ENCODE measurements at places on chromosomes 2 and 18.

- no peak for DNase-seq
Measured at GRCh38 chr2:232876161-232876977, 6.3 kb downstream of the SNORC start.

- DNase-seq = no peak
Measured at GRCh38 chr2:36371070-36371874, 15.7 kb downstream of the CRIM1 start.

GRCh38 chr18:52287151-52287550, 52.8 kb upstream of the DCC start:
- no peak for DNase-seq

DNA sequence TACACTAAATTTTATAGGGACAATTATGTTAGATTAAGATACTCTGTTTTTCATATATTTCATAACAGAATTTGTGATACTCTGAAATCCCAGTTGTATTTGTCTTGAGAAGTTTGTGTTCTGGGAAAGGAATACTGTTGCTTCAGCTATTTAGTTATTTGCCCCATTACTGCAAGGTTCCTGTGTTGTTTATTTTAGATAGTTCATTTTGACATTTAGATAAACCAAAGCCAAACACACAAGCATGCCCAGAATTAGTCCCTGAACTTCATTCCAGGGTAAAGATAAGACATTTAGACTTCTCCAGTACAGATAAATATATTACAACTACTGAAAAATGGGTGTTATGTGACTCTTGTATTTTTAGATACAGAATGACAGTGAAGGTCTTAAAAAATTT, 74.7 kb downstream of the BMPR2 start:
- DNase-seq = no peak

DNA sequence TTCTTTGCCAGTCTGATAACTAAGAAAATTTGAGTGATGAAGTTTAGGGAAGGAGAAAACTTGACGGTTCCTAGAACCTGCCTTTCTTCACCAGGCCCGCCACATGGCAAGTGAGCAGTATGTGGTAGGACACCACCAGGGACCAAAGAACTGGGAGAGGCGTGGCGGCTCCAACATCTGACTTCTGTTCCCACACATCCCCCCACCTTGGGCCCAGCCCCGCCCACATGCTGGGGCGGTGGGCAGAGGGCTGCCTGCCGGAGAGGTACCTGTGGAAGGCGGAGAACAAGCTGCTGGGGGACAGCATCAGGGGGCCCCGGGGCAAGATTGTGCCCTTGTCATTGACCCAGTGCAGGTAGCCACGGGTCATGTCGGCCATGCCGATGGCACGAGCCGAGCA, 75.0 kb downstream of the EMILIN2 start:
- DNase-seq = no peak

GRCh38 chr2:79716266-79716665, 203.4 kb downstream of the CTNNA2 start:
- DNase-seq = no peak

DNA sequence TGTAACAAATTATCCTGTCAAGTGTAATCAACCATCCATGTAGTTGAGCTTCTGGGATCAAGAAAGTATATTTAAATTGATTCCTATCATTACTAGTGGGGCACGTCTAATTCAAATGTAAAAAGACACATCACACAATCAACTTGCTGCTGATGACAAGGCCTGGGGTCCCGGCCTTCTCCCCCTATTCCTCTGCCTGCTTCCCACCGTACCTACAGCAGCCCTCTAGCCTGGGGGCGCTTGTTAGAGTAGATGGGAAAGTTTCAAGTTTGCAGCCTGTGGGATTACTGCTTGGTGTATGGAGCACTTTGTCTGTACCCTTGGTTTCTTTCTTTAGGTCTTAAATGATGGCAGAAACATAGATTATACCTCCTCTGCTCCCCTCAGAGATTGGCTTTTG, 333.3 kb upstream of the KYNU start:
- no peak for DNase-seq

DNA sequence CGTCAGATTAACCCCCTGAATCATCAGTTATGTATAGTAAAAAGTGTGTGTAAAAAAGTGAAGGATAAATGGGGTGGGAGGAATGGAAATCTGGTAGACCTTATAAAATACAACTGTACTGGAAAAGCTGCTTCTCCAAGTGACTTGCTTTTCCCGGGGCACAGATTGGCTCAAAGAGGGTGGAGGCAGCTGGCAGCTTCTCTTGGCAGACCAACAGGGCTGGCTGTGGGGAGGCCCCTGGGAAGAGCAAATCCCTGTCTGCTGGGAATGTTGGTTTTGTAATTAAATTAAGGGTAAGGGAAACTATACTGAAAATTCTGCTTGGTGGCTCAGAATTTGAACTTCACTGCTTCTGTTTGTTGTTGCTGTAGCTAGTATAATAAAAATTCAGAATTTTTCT, 154.2 kb upstream of the DLX2 start:
- DNase-seq = no peak

DNA sequence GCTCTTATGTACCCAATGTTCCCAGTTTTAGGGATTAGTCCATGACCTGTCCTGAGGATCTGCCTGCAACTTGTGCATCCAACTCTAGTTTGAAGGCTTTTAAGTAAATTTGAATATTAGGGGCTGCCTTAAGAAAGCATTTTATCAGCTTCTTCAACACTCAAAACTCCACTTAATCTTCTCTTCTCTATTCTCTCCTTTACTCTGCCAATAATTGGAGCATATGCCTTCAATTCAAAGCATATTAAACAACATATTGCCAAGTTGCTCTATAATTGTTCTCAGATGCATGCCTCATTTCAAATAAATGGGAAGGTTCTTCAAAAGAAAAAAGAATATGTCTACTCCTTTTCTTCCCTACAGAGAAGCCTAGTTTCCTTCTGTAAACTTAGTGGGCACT, 84.8 kb upstream of the NCKAP5 start:
- DNase-seq = no peak

DNA sequence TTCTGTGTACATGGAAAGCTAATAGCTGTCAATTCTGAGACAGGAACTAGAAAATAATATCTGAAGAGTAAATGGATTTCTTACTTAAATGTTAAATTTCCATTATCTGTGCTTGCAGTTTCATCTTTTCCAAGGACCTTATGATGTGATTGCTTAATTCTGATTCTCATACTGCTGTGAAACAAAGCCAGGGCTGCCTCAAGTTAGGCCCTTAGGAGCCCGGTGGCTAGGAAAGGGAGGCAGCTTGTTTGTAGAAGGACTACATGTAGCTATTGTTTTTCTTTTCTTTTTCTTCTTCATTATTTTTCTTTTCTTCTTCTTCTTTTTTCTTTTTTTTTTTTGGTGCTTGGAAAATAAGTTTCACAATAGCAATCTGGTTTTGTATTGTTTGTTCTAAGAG, 50.5 kb downstream of the XRCC5 start:
- no peak for DNase-seq

DNA sequence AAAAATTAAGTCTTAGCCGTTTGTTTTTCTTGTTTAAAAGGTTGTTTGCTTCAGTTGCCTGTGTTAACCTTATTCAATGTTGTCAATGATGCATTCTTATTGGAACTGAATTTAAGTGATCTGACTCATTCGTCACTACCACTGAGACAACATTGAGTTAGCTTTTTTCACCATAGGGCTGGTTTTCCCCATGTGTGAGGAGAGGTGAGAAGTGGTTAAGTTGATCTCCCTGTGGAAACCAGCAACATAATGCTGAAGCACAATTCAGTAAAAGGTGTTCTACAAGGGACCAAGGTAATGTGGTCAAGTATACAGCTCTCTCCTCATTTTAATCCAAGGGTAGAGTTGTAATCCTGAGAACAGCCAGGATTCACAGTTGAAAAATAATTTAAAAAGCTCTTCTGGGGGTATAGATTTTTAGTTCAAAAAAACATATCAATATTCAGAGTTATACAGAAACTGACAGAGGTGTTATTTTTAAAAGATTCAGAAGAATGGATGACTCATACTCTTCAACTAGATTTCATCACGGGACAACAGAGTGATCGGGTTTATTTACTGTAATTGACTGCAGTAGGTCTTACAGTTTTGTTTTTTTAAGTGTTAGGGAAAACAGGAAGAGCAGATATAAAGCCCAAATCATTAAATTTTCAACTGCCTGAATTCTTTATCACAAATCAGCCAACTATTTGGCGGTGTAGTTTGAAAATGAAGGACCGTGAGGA, 12.6 kb downstream of the NOP58 start:
- DNase-seq = peak; percentile 28

- DNase-seq = no peak
Measured at GRCh38 chr2:174026122-174026845, 61.1 kb upstream of the SP3 start.

DNA sequence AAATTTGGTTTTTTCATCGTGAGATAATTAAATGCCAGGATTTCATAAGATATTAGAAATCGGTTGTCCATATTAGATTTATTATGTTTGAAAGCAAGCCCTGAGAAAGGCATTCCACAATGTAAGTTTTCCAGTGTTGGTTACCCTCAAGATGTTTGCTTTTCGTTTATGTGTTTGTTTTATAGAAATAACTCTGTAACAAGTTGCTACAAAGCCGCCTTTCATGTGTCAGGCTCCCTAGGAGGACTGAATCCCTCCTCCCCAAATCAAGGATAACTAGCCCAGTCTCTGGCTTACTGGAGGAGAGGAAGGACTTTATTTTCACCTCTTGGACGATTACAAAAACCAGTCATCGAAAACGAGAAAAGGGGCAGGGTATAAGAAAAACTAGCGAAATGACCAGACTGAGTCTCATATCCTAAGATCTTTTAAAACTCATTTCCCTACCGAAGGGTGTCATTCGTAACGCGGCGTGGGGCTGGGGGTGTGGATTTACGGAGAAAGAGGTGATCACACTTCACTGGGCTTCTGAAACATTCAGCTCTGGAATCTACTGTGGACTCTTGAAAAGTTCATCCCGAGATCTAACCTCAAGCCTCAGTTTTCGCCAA, 1.0 kb upstream of the PEX13 start:
- DNase-seq = peak; percentile 41

DNA sequence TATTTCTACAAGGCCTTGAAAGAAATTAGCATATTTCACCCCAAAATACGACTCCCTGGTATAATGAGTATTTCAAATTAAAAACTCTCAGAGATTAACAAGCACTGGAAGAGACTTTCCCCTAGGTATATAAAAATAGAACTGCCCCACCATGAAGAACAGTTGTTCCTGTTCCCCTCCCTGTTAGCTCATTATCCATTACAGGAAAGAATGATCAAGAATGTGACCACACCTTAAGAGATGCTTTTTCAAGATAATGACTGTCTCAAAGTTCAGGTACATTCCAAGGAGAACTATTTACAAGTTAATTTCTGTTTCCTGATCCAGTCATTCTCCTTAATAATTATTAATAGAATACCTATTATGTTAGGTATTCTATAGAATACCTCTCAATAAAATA, 1220.6 kb upstream of the CDH2 start:
- no peak for DNase-seq

- DNase-seq = no peak
Measured at GRCh38 chr2:67032076-67032475, 365.1 kb upstream of the ETAA1 start.

- no peak for DNase-seq
Measured at GRCh38 chr18:25291150-25291549, 60.8 kb downstream of the ZNF521 start.

GRCh38 chr2:224999754-225000153, 42.5 kb downstream of the DOCK10 start:
- no peak for DNase-seq

- peak; percentile 34 for DNase-seq
Measured at GRCh38 chr2:24076849-24077534, 866 bp upstream of the SF3B6 start.

GRCh38 chr18:68826121-68826520, 28.2 kb downstream of the CCDC102B start:
- DNase-seq = peak; percentile 20

GRCh38 chr18:74284980-74285355, 6.8 kb downstream of the CYB5A start:
- DNase-seq = no peak

GRCh38 chr2:170818036-170818751, 1.5 kb downstream of the GAD1 start:
- no peak for DNase-seq

GRCh38 chr2:43302961-43303494, 76.6 kb upstream of the ZFP36L2 start:
- DNase-seq = no peak

DNA sequence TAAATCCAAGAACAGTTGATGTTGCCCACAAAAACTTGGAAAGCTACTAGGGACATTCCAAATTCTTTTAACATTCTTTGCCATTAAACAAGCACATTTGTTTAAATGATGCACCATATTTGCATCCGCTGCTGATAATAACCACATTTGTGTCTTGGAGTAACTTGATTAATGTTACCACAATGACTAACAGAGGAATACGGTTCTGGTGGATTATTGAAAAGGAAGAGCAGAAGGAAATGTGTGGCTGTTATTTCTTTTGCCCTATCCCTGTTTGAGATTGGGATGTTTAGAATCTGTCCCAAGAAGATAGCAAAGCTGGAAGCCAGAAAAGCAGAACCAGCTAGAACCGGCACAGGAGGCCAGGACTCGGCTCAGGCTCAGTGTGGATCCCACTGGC, 39.2 kb upstream of the RASGRP3 start:
- no peak for DNase-seq

DNA sequence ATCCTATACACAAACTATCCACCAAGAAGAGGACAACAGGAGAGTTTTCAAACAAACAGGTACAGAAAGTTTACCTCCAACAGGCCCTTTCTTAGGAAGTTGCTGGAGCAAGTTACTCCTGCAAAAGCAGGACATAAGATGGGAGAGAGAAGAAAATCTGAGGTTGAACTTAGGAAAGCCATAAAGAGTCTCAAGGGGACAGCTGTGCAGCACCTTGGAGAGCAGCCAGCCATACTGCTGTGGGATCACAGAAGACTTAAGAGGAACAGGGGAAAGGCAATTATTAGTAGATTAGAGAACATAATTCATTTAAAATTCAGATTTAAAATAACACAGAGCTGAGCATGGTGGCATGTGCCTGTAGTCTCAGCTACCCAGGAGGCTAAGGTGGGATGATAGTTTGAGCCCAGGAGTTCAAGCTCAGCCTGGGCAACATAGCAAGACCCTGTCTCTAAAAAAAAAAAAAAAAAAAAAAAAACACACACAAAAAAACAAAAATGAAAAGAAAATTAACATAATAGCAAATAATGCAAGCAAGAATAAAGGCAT, 148.1 kb upstream of the SIX3 start:
- DNase-seq = peak; percentile 56

DNA sequence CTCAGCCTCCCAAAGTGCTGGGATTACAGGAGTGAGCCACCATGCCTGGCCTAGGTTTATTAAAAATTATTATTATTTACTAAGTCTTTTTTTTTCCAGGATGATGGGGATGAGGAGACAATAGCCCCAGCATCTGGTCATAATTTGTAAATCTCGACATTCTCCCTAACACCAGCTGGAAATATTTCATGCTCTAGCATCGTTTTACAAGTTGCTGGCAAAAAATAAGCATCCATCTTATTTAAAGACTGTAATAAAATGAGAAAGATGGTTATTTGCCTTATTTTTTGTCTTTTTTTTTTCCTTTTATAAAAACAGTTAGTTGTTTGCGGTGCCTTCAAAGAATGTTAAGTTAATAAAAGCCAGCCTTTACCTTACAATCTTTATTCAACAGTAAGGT, 56.7 kb downstream of the SF3B1 start:
- DNase-seq = no peak
